ENCODE measurements at places on chromosomes 6 and 20.

GRCh38 chr20:57092112-57092899 lies 174.1 kb downstream of the BMP7 start:
- no peak for DNase-seq

GRCh38 chr6:75524322-75524972 lies 30.8 kb upstream of the FILIP1 start:
- DNase-seq = no peak

DNA sequence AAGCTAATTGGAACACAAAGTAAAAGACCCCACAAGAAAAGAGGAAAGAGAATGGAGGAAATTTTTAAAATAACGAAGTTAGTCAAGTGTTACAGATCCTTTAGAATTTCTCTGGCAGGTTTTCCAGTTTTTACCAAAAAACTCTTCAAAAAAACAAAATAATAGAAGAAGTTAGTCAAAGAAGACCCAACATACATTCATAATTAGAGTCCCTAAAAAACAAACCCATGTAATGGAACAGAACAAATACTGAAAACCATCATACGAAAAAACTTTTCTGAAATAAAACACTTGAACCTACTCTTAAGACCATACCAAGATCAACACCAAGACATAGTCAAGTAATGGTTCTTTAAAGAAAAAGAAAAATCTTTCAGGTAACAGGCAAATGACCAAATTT lies 31.6 kb downstream of the RANBP9 start:
- no peak for DNase-seq

GRCh38 chr6:43115365-43115764 lies 39.3 kb downstream of the PTK7 start:
- no peak for DNase-seq

DNA sequence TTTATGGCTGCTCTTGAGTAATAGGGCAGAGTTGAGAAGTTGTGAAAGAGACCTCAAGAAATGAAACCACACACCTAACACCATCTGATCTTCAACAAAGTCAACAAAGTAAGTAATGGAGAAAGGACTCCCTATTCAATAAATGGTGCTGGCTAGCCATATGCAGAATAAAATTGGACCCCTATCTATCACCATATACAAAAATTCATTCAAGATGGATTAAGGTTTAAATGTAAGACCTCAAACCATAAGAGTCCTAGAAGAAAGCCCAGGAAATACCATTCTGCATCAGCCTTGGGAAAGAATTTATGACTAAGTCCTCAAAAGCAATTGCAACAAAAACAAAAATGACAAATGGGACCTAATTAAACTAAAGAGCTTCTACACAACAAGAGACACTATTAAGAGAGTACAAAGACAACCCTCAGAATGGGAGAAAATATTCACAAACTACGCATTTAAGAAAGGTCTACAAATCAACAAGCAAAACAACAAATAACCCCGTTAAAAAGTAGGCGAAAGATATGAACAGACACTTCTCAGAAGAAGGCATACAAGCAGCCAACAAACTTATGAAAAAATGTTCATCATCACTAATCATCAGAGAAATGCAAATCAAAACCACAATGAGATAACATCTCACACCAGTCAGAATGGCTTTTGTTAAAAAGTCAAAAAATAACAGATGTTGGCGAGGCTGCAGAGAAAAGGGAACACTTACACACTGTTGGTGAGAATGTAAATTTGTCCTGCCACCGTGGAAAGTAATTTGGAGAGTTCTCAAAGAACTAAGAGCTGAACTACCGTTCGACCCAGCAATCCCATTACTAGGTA lies 4.0 kb downstream of the MAP3K5 start:
- DNase-seq = no peak

DNA sequence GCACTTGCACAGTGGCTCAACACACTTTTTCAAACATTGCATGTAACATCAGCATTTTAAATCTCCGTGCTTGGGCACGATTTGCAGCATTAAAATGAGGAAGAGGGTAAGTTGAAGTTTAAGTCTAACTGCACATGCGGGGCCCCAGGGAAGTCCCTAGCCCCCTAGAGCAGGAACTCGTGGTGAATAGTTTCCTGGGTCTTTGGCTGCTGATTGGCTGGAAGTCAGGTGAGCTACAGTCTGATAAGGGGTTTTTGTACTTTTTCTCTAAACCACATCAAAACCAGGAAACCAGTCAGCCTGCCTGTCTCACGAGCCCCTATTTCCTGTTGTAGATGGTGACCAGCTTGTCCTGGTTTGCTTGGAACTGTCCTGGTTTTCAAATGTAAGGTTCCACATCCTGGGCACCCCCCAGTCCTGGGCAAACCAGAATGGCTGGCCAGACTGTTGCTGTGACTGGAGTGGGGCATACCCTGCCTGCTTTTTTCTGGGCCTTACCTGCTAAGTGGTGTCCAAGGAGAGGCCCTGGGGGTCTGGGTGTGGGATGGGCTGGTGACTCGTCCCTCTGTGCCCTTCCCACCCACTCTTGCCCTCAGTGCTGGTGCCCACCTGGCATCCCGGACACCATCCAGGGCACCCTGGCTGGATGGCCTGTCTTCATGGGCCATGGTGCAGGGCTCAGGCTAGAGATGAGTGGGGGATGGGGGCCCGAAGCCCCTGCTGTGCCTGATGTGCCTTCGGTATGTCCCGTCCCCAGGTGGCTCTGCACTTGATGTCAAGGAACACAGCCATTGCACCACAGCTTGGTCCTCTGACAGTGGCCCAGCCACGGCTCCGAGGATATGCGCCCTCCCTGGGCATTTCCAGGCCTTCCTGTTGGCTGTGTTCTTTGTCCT lies 31.8 kb downstream of the SUN5 start:
- DNase-seq = peak; percentile 84

- no peak for DNase-seq
Observed at GRCh38 chr20:25257756-25258475, 10.0 kb downstream of the PYGB start.

DNA sequence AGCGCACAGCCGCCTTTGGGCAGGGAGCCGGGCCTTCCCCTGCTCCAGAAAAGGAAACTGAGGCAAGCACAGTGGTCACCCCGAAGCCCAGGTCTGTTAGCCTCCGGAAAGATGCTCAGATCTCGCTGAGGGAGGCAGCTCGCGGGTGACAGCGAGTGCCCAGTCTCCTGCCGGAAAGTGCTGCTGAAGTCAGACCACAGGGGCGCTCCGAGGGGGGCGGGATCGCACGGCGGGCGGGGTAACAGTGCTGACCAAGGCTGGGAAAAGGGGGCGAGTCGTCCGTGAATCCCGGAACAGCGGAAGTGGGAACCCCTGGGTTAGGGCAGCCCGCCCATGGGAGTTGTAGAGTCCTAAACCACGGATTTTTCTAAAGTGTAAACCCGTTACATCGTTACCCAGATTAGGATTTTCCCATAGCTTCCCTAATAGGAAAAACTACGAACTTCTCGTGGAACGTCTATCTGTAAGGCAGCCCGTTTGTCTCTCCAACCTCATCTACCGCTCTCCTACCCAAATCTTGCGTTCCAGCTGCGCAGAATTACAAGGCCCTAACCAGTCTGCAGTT lies 504 bp downstream of the VPS16 start:
- DNase-seq = peak; percentile 29

- no peak for DNase-seq
Observed at GRCh38 chr6:98838975-98839374, 4.6 kb downstream of the POU3F2 start.

DNA sequence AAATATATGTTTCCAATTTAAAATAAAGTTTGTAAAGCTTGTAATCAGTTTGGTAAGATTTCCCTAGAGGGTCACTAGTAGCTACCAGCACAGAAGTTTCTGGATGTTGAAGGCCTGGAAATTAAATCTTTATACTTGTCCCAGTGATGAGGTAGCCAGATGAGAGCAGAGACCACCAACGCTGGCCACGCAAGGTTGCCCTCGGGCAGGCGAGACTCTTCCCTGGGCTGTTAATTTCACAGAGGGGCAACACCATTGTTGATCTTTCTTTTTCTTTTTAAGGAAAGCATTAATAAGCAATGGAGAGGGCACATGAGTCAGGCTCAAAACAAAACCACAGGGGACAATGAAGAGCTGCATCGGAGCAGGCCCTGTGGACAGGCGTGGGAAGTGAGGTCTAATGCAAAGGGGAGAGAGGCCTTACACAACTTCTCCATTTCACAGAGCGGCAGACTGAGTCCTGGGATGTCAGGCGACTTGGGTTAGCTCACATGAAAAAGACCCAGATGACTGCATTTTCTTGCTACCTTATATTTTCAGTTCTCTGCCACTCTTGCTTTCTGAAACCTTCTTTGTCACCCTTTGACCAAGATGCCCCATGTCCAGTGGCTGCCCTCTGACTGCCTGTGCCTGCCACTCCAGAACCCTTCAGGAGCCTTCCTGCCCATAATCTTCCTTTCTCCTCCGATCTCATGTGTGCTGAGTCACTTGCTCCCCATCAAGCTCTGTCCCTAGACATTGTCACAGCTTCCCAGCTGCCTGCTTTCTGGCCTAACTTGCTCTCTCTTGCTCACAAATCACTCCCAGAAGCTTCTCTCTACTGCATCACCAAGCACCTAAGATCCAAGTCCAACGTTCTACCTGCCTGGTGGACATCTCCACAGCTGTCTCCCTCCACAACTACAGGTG lies 107.7 kb upstream of the CDYL start:
- DNase-seq = no peak

GRCh38 chr20:21559305-21559704 lies 45.4 kb upstream of the NKX2-2 start:
- DNase-seq = peak; percentile 28

All from stimulated activated CD8-positive, alpha-beta memory T cell treated with anti-CD3 and anti-CD28 coated beads, Interleukin-7, amount 100 ng/mL, for 48 hours (primary cell).